Testis (tissue), 5 donors: ENCODE measurements at places on chromosomes 7 and 10.
A peak's percentile ranks its signal among the peaks of the same experiment; 100 is the strongest.

DNA sequence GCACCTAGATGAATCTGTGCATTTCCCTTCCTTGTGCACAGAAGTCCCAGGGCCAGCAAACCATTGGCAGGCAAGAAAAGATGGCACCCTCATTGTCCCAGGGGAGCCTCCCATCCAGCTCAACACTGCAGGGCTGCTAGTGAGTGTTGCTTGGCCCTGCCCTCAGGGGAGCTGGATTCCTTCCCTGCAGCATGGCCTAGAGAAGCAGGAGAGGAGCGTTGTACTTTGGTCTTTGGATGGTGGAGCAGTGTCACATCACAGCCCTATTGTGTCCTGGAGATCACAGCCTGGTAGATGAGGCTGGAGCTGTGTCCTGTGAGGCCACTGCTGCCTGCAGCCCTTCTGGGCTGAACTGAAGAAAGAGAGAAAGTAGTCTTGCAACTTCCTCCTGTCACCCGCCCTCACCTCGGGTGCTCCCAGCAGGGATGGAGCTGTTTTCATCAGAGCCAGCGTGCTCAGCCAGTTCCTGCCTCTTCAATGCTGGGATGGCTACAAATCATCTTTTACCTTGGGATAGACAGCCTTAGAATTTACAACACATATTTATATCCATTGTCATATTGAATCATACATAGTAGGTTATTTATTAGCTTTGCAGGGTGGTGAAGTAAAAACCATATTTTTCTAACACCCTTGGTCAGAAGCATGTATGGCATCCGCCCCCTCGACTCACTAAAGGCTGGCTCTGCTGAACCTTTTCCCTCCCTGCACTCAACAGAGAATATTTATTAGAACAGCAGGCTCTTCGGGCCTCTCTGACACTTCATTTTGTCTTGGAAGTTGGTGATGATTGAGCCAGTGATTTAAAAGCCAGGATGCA is 43.1 kb upstream of the FAM180A start:
- no peak for DNase-seq

GRCh38 chr7:66307591-66308215 is 102.6 kb downstream of the TPST1 start:
- DNase-seq = no peak

GRCh38 chr7:127954357-127954748 is 76.9 kb downstream of the LRRC4 start:
- DNase-seq = no peak

DNA sequence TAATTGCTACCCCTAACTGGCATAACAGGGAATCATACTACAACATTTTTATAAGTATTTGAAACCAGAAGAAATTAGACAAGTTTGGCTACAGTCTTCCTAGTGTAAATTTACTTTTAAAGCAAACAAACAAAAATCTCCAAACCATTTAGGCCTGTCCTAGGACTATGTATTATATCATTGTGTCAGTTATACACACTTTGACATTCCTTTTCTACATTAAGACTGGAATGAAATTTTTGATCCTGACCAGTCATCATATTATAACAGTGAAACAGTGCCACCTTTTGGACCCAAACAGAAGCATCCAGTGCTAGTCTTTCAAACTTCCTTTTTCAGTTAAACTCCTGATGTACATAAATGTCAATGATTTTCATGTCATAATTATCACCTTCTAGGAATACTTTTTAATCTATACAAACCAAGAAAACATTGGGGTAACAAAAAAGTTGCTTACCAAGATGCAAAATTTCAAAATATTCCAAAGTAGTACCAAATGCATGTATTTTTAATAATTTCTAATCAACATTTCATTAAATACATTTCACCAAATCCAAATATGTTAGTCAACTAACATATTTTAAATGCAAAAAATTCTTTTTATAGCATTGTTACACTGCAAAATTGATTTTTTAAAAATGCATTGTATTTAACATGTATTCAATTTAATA is 75.7 kb downstream of the IMMP2L start:
- peak; percentile 38 for DNase-seq

DNA sequence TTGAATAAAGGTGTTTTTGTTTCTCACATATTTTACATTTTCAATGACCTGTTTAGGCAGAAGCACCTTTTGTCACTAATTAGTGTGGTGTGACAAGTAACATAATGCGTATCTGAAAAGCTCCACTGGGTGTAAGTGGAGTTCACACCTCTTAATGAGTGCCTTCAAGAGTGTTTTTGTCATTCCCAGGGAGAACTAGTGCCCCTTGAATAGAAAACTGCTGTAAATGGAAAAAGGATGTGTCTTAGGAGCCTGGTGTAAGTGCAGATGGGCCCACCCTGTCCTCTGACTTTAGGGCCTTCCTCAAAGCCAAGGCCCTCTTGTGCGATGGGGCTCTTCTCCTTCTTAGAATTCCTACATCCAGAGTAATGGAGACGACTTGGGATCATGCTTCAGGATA is 170.0 kb downstream of the MGMT start:
- no peak for DNase-seq

DNA sequence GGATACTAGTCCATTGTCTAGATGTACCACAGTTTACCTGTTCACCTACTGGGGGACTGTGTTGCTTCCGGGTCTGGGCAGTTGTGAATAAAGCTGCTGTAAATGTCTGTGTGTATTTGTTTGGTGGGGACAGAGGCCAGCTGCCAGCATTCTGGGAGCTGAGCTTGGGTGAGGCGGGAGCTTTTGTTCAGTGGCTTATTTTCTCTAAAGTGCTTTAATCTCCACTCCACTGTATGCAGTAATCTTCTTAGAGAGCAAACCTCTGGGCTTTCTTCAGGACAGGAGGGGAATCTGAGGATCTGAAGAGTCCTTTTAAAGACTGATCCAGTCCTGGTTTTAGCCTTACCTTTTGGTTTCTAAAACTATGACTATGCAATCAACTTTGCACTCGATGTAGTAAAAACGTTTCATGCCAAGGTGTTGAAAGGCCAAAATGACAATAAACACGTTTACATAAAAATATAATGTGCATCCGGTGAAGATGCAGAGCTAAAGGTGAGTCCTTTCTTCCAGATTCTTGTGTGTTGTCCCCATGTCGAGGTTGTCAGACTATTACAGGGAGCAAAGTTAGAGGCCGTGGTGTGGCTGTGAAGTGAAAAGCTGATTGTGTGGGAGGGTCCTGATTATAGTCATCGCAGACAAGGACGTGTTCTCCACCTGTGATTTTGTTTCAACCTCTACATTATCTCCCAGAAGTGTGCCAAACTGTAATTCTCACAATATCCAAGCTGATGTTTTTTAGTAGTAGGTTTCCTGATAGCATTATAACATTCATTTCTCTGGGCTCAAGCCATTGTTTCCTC is 279.8 kb downstream of the CAMK1D start:
- DNase-seq = no peak

- no peak for DNase-seq
These were observed 15.7 kb downstream of the SLC35B4 start for GRCh38 chr7:134300988-134301387.

- no peak for DNase-seq
These were observed 79.2 kb downstream of the GLRX3 start for GRCh38 chr10:130215151-130215930.

DNA sequence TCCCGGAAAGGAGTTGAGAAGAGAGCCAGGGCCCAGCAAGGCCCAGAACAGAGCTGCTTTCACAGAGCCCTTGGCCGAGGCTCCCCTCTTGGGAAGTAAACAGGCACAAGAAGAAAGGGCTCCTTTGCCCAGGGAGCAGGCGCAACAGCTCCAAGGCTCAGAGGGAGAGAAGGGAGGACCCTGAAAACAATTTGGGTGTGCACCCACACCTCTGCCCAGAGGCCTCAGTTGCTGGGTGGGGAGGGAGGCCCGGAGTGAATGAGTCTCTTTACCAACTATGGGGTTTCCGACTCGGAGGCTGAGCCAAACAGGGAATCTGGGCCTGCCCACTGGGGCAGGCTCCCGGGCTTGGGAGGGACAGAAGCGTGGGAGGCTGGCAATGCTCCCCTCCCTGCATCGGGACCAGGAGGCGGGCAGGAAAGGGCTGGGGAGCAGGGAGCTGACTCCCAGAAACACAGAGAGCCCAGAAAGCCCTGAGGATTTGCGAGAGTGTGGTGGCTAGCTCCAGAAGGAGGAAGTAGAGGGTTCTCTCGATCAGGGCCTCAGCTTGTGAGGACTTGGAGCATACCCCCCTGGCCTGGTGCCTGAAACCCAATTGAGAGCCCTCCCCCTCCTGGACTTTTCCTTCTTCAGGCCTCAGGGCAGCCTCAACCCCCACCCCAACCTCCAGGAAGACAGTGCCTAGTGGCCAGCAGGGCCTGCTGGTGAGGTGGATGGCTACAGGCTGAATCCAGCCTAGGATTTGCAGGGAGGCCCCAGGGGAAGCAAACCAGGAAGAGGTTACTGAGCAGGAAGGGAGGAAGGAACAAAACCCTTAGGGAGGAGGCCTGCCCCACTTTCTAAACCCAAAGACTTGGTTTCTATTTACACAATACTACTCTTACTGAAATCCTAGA is 6.2 kb downstream of the C10orf105 start:
- DNase-seq = peak; percentile 80

DNA sequence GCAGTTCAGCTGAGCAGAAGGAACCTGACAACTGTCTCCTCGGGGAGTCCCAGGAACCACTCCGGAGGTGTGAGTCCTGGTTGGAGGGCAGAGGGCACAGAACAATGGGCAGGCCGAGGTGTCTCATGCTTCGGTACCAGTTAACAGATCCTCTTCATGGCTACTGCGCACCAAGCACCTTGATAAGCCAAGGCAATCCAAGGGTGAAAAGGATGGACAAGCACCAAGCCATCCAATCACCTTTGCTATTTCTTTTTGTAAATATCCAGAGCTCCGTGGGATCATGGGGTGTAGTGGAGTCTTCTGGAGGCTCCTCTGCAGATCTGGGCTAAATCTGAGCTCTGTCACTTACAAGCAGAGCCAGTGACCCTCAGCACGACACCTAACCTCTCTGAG is 233.5 kb downstream of the WDR11 start:
- no peak for DNase-seq

GRCh38 chr10:82256275-82256674 is 381.3 kb downstream of the NRG3 start:
- DNase-seq = no peak

DNA sequence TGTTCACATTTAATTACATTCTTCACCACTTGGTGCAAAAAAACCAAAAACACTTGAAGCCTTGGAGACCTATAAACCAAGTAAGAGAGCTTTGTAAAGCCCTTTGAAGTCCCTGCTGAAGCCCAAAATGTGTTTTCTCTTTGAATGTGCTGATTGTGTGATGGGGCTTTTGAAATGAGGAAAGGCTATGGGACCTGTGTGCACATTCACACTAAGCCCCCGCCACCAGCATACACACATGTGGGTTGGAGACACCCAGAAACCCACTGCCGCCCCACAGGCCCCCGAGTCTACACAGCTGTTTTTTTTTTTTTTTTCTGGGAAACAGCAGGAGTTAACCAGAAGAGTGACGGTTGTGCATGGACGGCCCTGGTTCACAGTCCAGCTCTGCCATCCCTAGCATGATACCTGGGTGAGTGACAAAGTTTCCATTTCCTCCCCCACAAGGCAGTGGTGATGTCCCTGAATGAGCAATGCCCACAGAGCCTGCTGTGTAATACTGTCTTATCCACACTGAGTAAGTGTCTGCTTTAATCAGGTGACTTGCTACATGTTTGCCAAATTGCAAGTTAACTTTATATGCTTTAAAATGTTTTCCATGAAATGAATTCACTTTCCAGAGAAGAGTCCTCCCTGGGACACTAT is 154.6 kb upstream of the GDF10 start:
- DNase-seq = no peak
